ENCODE measurements at places on chromosomes 7 and 10. TPM values are rescaled to one million over a fixed set of nuclear protein-coding genes. Genes with fewer than 3 reads are reported as not detected.

Gene DGKI
- 0.38 TPM for total RNA-seq

Gene PNLIPRP1
- total RNA-seq: not detected

Gene PTN
- not detected for total RNA-seq

Gene NRAP
- not detected for total RNA-seq

Gene ITPRID1
- not detected for total RNA-seq

Gene UPK3BL2
- 3.8 TPM for total RNA-seq

Gene GIMAP1
- not detected for total RNA-seq

Gene RAMP3
- total RNA-seq: not detected

Gene CLEC5A
- total RNA-seq: not detected

Gene BLNK
- total RNA-seq: not detected

Gene TSPAN13
- total RNA-seq: 10.9 TPM

Gene CLDN4
- 4.9 TPM for total RNA-seq

Gene VWC2
- total RNA-seq: not detected

Gene KLLN
- total RNA-seq: 0.53 TPM

Gene DGKB
- total RNA-seq: not detected

Gene NPC1L1
- 0.06 TPM for total RNA-seq

Gene ACTR3C
- total RNA-seq: not detected

Gene ERVW-1
- total RNA-seq: not detected

Gene SGMS1
- total RNA-seq: 28.2 TPM

Gene GRID1
- total RNA-seq: 0.38 TPM

Gene SPDYE8
- total RNA-seq: not detected

Gene TDRD1
- not detected for total RNA-seq

Gene ANKRD7
- total RNA-seq: 0.21 TPM

Gene AFAP1L2
- 23.6 TPM for total RNA-seq

Gene LRRC4
- total RNA-seq: not detected

Gene CNTNAP2
- total RNA-seq: 0.06 TPM

Gene TRIL
- total RNA-seq: not detected

Gene DLG5
- total RNA-seq: 28.8 TPM

Gene CTAGE8
- not detected for total RNA-seq

Gene PON3
- 29.1 TPM for total RNA-seq

Gene ANXA11
- 201 TPM for total RNA-seq

Gene GALNT17
- not detected for total RNA-seq

Gene NACAD
- 0.18 TPM for total RNA-seq

Gene PTPRN2
- total RNA-seq: 0.91 TPM

Gene AKR1D1
- not detected for total RNA-seq

Gene YAE1
- total RNA-seq: 20.6 TPM

Gene H2BK1
- not detected for total RNA-seq

Gene LRIT1
- not detected for total RNA-seq

Gene PRSS1
- total RNA-seq: not detected
